Stimulated activated CD4-positive, alpha-beta T cell treated with anti-CD3 and anti-CD28 coated beads, Interleukin-4, amount 100 ng/mL, for 48 hours (primary cell): ENCODE measurements at places on chromosomes 4 and X.

GRCh38 chr4:16226816-16227461 lies 668 bp upstream of the TAPT1 start:
- peak; percentile 35 for DNase-seq

- DNase-seq, result no peak
These were observed 35.7 kb upstream of the BMP15 start for GRCh38 chrX:50874876-50875275.

GRCh38 chrX:75181721-75182120 lies 25.6 kb upstream of the ABCB7 start:
- DNase-seq, result no peak

GRCh38 chr4:156242390-156242789 lies 288.7 kb upstream of the CTSO start:
- DNase-seq, result no peak

DNA sequence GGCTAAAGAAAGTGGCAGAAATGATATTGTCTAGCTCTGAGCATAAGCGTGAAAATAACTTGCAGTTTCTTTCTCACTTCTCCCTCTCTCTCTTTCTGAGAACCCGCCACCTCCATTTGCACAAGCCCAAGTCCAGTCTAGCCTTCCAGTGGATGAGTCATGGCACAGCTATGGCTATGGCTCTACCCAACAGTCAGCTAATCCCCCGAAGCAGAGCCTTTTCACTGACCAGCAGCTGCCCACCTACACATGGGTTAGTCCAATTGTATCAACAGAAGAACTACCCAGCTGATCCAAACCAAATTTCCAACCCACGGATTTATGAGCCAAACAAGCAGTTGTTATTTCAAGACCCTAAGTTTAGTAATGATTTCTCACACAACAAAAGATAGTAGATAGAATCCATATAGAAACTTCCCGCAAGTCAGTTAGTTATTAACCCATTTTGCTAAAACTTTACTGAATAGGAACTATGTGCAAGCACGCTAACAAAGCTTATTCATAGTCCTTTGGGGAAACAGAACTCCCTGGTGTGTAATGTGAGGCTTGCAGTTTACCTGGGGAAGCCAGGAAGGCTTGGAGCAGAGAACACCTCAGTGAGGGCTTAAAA lies 282.3 kb downstream of the INPP4B start:
- no peak for DNase-seq

GRCh38 chr4:25667931-25668557 lies 12.4 kb downstream of the SLC34A2 start:
- DNase-seq, result no peak

- no peak for DNase-seq
These were observed 13.4 kb downstream of the CTBP1 start for GRCh38 chr4:1235381-1236102.

DNA sequence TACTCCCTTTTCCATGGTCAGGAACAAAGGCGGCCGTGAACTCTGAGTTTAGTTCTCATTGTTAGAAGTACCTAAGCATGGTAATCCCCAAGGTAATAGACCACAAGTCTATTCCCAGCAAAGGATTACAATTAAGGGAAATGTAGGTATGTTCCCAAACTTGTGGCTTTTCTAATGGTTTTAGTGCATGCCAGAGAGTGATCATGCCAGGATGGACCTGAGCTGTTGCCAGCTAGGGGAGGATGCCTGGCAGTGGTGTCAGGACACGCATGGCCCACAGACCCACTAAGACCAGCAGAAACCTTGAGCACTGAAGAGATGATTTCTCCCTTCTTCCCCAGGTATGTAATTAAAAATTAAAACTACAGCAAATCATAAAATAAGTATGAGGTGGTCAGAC lies 60.8 kb downstream of the COQ2 start:
- no peak for DNase-seq
